ENCODE measurements at places on chromosomes 1 and 21.

DNA sequence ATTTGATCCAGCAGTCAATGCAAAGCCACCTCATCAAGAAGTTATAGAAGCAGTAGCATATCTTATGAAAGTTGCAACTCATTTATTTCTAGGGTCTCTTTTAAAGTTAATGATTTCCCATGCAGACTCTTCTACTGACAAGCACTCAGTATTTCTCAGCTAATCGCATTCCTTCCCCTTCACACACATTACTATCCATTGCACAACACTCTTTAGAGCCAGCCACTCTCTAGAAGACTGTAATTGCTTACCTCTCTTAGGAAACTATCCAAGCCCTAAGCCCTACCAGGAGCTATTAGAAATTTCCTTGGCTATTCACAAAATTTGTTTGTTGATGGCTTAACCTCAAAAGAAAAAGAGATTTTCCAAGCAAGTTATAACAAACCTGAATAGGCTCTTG lies 106.0 kb downstream of the ADAMTS1 start:
- DNase-seq: no peak

- no peak for DNase-seq
Measured at GRCh38 chr21:38341546-38342012, 84.8 kb downstream of the KCNJ15 start.

DNA sequence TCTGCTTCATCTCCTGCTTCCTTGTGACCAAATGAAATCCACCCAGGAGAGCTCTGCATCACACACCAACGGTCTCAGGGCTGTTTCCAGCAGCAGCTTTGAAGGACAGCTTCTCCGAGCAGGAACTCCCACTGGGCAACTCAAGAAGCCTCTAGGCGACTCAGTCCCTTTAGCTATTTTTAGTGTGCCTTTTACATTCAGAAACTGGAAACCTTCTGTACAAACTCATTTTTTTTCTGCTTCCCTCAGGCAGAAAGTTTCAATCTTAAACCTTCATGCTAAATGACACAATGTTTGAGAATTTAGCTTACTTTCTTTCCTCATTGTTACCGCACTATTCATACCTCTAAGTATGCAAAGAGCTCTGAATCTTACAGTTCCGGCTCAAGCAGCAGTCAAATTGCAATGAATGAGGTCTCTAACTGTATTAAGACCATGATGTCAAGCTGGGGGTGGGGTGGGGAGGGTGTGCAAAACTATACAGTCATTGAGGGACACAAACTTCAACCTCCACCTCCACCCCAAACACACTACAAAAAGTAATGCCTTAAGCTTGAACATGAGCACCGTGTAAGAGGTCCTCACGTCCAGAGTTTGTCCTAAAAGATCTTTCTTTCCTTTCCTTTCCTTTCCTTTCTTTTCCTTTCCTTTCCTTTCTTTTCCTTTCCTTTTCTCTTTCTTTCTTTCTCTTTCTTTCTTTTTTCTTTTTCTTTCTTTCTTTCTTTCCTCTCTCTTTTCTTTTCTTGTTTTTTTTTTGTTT lies 16.4 kb upstream of the TARBP1 start:
- no peak for DNase-seq

DNA sequence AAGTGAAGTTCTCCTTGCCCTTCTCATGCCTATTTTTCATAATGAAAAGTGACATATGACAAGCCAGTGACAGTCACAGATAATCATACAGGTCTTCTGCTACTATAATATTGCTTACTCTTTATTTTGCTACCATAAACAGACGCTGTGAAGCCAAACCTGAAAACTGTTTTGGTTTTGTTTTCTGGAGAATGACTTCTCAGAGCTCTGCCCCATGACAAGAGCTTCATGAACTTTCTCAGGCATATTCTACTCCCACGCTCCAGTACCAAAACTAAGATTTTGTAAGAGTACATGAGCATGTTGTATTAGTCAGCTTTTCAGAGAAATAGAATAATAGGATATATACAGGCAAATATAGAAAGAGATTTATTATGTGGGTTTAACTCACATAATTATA lies 64.3 kb upstream of the VTCN1 start:
- no peak for DNase-seq

- no peak for DNase-seq
Measured at GRCh38 chr1:11364170-11364569, 91.2 kb downstream of the UBIAD1 start.

DNA sequence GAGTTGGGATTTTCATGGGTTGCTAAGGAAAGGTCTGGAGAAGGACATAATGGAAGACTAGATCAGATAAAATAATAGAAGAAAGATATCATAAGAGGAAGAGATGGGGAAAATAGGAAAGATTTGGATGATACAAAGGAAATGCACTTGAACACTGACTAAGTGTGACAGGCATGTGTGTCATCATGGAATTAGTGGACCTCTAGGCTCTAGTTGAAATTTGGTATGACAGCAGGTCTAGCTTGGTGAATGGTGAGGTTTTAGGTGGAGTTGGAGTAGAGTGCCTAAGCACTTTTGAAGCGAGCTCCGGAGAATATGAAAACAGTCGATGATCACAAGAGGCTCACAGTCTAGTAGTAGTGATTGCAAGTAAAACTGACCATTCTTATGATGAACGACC lies 73.0 kb upstream of the PTGS2 start:
- DNase-seq: no peak

DNA sequence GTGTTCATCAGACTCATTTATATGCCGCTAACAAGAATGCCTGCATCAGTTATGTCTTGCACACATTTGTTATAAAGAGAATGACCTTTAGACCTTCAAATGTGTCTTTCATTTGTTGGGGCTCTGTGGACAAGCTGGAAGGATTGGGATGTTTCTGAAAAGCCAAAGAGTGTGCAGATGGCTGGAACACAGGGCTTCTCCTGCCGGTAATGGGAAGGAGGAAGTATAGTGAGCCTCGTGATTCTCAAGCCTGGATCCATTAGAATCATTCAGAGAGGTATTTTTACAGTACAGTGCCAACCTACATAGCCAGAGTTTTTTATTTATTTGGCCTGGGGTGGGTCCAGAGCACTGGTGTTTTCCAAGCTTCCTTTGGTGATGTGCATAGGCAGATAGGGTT lies 40.6 kb upstream of the ATP1A1 start:
- no peak for DNase-seq

DNA sequence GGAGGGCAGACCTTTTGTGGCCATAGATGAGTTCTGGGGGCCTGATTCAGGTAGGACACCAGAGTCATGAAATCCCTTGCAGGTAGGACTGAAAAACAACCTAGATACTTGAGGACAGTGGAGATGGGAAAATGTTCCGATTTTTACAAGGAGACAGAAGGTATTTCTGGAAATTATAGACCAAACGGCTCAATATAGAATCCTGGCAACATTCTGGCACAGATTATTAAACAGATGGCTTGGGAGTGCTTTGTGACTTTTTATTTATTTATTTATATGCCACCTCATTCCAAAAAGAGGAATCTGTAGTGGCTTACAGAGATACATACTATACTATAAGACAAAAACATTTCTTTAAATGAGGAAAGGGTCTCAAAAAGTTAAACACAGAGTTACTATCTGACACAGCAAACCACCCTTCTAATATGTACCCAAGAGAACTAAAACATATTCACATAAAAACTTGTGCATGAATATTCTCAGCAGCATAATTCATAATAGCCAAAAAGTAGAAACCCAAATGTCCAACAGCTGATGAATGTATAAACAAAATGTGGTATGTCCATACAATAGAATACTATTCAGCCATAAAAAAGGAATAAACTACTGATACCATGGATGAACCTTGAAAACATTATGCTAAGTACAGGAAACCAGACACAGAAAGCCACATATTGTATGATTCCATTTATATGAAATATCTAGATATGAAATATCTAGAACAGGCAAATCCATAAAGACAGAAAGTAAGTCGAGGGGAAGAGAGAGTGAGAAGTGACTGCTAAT lies 49.8 kb downstream of the CDK18 start:
- peak; percentile 4 for DNase-seq

DNA sequence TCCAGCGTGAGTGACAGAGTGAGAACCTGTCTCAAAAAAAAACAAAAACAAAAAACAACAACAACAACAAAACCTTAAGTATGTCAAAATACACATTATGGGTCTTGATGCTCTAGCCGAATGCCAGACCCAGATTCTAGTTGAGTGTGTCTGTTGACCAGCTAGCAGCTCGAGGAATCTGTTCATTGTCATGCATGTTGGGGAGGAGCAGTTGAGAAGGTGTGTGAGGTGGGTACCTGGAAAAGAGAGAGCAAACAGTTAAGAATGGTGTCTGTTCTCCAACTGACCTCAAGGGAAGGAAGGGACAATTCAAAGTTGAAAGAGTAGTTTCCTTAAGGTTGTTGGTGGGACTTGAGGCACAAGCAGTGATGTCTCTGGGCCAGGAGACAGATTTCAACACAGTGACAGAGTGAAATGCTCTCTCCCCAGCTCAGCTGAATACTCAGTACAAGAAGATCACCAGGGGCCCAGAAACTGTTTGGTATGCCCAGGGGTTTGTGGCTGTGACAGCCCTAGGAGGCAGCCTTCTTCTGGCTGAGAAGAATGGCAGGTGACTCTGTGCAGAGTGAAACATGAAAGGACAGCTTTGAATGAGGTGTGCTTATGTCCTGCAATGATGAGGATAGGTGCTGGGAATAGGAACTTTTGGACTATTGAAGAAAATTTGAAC lies 14.4 kb upstream of the POU2F1 start:
- DNase-seq: no peak

- no peak for DNase-seq
Measured at GRCh38 chr1:4312024-4312423, 342.4 kb upstream of the AJAP1 start.

DNA sequence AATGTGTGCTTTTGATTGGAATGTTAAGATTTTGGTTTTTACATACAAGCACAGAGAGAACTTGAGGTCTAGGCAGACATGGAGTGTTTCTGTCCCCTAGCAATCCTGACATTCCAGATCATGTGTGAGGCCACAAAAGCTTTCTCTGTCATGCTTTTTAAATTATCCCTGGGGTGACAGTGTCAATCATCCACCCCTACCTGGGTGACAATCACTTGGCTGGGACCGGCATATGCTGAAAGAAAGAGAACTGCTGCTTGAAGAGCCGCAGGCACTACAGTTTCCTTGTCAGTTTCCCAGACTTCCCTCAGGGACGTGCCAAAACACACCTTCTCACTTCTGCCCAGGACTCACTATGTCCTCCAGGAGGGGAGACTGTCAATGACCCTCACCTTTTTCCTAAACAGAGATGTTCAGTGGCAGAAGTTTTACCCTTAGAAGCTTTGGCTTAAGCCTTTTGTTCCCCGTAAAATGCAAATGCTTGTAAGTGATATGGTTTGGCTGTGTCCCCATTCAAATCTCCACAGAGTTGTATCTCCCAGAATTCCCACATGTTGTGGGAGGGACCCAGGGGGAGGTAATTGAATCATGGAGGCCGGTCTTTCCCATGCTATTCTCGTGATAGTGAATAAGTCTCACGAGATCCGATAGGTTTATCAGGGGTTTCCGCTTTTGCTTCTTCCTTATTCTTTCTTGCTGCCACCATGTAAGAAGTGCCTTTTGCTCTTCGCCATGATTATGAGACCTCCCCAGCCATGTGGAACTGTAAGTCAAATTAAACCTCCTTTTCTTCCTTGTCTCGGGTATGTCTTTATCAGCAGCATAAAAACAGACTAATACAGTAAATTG lies 217.4 kb downstream of the FGGY start:
- DNase-seq: no peak

DNA sequence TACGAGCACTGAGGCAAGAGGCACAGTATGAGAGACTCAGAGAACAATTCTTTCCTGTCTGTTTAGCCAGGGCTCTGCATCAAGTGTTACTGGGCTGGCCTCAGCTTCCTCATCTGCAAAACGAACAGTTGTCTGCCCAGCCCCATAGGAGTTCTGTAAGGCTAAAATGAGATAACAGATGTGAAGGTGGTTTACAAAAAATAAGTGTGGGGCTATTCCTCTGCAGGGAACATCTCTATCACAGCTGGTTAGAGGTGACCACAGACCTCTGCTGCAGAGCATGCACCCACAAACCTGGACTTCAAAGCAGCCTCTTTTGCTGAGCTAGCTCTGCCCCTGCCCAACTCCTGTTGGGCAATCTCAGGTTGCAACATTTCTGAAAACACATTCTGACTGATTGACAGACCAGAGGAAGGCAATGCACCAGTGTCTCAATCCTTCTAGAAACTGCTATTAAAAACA lies 10.5 kb upstream of the OLIG1 start:
- no peak for DNase-seq

DNA sequence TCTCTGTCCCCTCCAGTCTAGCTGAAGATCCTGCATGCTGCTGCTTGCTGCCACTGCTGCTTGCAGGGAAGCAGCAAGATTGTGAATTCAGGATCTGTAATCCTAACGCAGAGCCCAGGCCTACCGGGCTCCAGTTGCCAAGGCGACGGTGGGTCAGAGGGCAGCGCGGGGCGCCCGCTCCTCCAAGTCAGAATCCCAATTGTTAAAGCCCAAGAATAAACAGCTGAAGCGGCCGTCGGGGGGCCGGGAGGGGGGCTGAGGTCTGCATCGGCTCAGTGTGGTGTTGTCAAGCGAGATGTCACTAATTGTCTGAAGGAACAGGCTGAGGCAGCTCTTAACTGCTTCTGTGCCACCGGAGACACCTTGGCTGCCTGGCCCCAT lies 36.8 kb downstream of the AHDC1 start:
- peak; percentile 93 for DNase-seq

DNA sequence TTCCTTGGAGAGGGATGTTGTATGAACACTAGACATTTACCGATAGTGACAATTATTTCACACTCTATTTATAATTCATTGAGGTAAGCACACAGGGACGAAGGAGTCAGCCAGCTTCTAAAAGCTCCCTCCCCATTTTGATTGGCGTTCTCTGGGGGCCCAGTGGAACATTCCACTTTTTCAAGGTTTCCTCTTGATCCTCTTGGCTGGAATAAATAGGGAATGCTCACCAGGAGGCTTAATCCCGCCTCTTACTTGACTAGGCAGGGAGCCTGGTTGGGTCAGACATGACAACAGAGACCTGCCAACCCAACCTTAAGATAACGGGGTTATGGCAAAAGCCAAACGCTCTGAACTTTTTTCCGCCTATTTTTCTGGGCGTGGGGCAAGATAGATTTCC lies 974 bp downstream of the ACTN2 start:
- no peak for DNase-seq

GRCh38 chr1:183859831-183860230 lies 54.9 kb downstream of the RGL1 start:
- no peak for DNase-seq

Data from ecto neural progenitor cell (in vitro differentiated cells).